ENCODE measurements at places on chromosomes 6 and 20.

GRCh38 chr6:137878486-137879285 lies 11.6 kb downstream of the TNFAIP3 start:
- no peak for DNase-seq

DNA sequence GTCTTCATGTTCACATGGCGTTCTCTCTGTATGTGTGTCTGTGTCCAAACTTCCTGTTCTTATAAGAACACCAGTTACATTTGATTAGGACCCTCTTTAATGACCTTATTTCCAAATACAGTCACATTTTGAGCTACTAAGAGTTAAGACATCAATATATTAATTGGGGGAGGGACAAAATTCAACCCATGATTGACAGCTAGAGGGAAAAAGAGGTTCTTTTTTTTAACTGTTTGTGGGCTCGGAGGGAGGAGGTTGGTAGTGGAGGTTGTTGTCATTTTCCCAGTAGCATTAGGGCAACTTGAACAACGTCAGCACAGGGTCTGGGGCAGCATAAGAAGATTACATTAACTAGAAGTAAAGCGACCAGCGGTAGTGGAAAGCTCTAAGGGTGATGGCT lies 2.3 kb upstream of the GMDS start:
- DNase-seq, result no peak

GRCh38 chr6:79717989-79718388 lies 86.9 kb downstream of the SH3BGRL2 start:
- DNase-seq, result no peak

DNA sequence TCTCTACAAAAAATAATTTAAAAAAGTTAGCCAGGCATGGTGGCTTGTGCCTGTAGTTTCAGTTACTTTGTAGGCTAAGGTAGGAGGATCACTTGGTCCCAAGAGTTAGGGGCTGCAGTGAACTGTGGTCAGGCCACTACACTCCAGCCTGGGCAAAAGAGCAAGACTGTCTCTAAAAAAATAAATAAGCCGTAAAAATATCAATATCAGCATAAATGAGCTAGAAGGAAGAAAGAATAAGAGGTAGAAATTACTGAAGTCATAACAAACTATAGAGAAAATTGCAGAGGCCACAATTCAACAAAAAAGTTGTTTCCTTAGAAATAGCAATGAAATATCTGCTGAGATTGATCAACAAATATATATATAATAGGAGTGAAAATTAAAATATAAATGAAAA lies 827.3 kb upstream of the FLRT3 start:
- no peak for DNase-seq

- no peak for DNase-seq
Measured at GRCh38 chr6:79404677-79405076, 132.6 kb downstream of the LCA5 start.

DNA sequence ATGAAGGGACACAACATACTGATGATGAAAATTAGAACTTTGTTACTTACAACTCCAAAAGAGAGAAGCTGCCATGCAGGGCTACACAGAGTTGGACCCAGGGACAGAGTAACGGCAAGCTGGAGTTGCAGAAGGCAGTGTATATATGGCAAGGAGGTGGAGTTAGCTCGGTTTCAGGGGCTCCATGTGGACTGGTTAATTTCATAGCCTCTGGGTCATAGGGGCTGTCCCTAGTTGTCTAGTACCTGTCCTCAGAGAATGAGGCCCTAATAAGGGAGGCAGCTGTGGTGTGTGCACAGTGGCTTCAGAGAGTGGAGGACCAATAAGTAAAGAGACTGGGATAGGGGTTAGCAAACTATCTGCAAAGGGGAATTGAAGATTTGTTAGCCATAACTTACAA lies 7.9 kb upstream of the ZSCAN12 start:
- no peak for DNase-seq

GRCh38 chr6:135606392-135606791 lies 108.9 kb upstream of the AHI1 start:
- DNase-seq, result no peak

- DNase-seq, result no peak
Measured at GRCh38 chr6:30932665-30933365, 845 bp upstream of the SFTA2 start.

- no peak for DNase-seq
Measured at GRCh38 chr6:104614394-104614793, 245.3 kb downstream of the HACE1 start.

DNA sequence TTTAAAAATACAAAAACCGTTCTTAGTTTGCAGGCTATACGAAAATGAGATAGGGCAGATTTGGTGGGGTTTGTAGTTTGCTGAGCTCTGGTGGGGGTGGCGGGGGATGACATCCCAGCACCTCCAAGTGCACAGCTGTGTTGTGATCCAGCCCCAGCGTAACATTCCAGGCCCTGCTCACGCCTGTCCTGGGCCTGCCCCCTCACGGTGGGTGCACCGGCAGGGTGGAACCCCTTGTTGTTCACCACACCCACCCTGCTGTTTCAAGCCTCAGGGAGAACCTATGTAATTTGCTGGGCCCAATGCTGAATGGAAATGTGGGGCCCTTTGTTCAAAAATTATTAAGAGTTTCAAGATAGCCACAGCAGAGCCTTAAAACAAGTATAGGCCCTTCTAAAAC lies 25.0 kb downstream of the ARMC2 start:
- DNase-seq, result no peak

GRCh38 chr6:134689641-134690040 lies 260.3 kb downstream of the ALDH8A1 start:
- DNase-seq, result no peak

DNA sequence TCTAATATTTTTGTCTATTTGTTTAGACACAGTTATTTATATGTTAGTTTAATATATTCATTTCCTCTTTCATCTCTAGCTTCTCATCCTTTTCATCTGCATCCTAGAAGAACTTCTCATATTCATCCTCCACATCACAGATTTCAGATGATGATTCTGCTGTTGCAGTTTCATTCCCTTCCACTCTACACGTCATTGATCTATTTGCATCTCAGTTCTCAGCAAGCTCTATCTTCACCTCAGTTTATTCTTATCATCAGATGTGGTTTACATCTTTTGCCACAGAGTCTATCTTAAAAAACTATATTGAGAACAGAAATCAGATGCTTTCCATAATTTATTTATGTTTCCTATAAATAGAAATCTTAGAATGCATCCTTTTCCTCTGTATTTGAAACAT lies 13.3 kb downstream of the SLC2A12 start:
- DNase-seq, result no peak

DNA sequence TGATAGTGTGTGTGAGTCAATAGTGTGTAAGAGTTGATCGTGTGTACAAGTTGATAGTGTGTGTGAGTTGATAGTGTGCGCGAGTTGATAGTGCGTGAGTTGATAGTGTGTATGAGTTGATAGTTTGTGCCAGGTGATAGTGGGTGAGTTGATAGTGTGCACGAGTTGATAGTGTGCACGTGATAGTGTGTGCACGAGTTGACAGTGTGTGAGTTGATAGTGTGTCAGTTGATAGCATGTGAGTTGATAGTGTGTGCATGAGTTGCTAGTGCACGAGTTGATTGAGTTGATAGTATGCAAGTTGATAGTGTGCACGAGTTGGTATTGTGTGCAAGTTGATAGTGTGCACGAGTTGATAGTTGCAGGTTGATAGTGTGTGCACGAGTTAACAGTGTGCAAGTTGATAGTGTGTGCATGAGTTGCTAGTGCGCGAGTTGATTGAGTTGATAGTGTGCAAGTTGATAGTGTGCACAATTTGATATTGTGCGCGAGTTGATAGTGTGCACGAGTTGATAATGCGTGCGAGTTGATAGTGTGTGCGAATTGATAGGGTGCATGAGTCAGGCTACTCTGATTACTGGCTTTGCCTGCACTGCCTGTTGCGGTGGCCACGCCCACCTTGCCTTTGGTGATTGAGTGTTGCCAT lies 35.8 kb upstream of the IYD start:
- DNase-seq, result no peak

GRCh38 chr6:85936916-85937315 lies 294.2 kb upstream of the SYNCRIP start:
- DNase-seq, result no peak

DNA sequence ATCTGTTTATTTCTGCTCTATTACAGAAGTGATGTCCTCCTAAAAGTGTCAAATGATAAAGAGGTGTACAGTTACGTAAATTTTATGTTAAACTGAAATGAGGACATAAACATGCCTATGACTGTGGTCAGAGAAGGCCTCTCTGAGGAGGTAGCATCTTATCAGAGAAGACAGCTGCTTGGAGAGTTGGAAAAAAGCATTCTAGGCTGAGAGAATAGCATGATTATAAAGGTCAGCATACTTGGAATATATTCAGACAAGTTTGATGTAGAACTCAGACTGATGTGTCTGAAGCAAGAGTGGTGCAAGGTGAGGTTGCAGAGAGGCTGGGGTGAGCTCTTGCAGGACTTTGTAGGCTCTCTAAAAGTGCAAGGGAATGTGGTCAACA lies 3.1 kb upstream of the PCNA start:
- DNase-seq, result no peak
